ENCODE measurements at places on chromosomes 13 and 19.

GRCh38 chr19:8703223-8703622 lies 4.6 kb upstream of the ACTL9 start:
- no peak for DNase-seq

- peak; percentile 76 for DNase-seq
Observed at GRCh38 chr19:3250675-3251074, 26.2 kb downstream of the CELF5 start.

GRCh38 chr19:58367698-58368454 lies 5.3 kb upstream of the ZNF497 start:
- DNase-seq = no peak

DNA sequence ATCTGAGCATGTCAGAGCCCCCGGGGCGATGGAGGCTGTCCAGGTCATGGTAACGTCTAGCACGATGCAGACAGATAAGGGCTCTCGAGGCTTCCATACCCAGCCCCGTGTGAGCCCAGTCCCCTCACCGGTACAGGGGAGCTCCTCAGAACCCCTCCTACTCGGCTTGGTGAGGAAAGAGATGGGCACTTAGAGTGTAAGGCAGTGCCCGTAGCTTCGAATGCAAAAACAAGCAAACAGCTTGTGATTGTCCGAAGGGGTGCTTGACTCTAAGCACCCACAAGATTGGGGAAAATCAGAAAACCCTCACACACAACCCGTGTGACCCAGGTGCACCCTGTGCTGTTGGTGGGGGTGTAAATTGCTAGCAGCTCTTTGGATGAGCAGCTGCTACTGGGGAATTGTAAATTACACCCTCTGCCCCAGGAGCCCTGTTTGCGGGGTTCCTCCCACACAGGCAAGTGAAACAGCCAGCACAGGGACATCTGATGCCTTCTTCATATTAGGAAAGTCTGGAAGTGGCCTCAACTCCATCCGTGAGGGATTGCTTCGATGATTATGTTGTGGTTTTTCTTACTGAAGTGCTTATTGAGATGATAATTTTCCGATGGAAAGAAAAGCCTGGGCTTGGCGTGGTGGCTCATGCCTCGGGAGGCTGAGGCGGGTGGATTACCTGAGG lies 918 bp upstream of the PSPN start:
- DNase-seq = no peak

GRCh38 chr19:41219924-41220567 lies 1.0 kb downstream of the AXL start:
- no peak for DNase-seq

DNA sequence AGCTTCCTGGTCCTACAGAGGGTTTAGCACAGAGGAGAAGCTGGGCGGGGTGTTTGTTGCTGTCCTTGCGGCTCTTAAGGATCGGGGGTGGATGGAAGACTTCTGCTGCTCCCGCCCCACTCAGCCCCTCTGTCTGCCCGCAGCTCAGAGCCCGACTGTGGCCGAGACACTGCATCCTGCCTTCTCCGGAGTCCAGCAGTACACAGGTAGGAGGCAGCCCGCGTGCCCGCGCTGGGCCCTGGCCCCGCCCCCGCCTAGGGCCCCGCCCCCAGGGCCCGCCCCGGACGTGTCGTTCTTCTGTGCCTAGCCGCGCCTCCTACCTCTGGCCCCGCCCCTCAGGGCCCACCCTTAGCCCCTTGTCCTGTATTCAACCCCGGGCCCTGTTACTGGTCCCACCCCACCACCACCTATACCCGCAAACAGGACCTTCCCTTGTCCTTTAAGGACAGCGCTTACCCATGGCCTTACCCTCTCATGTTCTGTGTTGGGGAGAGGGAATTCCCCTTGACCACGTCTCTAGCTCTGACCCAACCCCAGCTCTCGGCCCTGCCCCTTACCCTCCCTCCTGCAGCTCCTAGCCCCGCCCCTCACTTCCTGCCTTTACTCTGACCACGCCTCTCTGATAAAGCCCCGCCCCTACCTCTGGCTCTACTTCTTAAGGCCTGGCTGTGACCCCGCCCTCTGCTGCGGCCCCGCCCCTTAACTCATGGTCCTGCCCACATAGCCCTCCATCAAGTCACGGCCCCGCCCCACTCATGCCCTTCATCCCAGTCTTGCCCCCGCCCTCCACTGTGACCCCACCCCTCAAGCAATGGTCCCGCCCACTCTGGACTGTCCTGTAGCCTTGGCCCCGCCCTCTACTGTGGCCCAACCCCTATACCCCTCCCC lies 60.5 kb downstream of the CELF5 start:
- DNase-seq = peak; percentile 89

DNA sequence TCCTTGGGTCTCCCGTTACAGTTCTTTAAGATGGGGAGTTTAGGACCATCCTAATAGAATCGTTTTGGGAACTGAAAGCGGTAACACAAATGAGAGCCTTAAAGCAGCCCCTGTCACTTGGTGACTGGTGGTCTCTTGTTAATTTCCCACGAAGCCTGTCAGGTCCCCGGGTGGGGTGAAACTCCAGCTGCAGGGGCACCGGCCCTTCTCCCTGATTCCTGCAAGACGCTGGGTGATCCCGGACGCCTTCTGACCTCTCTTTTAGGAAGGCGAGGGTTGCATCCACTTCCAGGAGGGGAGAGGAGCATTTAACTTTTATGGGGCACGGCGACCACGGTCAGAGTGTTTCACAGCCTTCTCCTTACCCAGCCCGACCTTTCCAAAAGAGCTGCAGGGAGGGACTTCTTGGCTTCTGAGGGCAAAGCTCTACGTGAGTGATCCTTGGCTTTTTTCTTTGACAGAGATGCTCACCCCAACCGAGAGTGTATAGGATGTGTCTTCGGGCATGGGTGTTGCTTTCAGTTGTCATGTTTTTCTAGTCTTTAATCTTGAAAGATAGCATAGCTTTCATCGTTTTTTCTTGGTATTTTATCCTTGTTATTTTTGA lies 688 bp downstream of the ZNF225 start:
- peak; percentile 60 for DNase-seq

DNA sequence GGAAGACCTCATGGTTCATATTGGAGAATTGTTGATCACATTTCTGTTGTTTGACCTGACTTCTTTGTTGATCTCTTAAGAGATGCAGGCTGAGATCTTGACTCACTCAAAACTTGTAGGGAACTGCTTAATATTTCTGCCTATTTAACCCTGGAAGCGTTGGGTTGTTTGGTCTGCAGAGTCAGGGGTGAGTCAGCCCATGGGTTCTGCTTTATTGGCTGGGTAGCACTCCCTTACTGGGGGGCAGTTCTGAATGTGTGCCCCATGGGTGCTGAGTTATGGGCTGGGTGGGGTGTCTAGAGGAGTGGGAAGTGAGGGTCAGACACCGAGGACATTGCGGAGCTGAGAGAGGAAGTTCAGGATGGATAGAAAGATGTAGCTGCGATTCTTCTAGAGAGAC lies 87.9 kb downstream of the LRCH1 start:
- no peak for DNase-seq

GRCh38 chr13:26707122-26708006 lies 53.2 kb downstream of the GPR12 start:
- DNase-seq = peak; percentile 68

DNA sequence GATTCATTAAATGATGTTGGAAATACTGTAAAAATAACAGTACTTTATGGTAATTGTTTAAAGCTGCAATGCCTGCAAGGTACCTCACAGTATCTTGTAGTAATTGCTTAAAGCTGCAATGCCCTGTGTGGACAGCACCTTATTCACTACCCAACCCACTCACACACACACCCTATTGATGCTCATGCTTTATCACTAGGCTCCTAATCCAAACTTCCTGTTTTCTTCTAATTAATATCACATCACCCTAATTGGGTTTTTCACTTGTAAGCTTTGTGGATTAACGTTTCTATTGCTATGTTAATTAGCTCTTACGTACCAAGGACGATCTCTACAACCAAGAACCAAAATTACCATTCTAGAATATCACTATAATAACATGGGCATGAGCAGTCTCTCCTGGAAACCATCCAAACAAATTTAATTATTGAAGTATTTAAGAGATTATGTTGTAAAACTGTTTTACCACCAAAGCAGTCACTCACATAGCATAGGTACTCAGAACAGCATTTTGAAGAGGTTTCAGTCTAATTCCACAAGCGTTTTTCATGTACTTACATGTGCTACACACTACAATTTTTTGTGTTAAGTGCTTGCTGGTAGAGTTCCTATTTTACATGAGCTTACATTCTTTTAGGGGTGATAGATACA lies 303.8 kb downstream of the PCDH9 start:
- DNase-seq = no peak

DNA sequence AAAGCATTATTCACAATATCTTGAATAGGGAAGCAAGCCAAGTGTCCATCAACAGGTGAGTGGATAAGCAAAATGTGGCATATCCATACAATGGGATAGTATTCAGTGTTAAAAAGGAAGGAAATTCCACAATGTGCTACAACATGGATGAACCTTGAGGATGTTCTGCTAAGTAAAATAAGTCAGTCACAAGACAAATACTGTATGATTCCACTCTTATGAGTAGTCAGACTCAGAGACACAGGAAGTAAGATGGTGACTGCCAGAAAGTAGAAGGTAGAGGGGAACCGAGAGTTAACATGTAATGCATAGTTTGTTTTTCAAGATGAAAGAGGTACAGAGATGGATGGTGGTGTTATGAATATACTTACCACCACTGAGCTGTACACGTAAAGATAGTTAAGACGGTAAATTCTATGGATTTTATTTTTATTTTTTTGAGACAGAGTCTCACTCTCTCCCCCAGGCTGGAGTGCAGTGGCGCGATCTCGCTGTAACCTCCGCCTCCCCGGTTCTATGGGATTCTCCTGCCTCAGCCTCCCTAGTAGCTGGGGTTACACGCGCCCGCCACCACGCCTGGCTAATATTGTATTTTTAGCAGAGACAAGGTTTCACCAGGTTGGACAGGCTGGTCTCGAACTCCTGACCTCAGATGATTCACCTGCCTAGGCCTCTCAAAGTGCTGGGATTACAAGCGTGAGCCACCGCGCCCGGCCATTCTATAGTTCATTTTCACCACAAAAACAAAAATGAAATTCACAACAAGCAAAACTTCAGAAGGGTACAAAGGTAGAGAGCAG lies 1.0 kb upstream of the CHAMP1 start:
- DNase-seq = peak; percentile 67

DNA sequence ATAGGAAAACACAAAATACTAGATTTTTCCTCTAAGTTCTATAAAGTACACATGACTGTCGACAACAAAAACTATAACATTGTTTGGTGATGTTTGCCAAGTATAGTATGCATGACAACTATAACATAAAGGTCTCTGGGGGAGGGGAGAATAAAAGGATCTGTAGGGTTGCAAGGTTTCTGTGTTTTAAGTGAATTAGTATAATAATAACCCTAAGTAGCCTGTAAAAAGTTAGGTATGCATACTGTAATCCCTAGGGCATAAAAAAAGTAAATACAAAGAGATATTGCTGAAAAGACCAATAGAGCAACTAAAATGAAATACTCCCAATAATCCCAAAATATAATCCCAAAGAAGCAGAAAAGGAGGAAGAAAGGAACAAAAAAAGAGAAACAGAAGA lies 14.6 kb downstream of the MYCBP2 start:
- no peak for DNase-seq

DNA sequence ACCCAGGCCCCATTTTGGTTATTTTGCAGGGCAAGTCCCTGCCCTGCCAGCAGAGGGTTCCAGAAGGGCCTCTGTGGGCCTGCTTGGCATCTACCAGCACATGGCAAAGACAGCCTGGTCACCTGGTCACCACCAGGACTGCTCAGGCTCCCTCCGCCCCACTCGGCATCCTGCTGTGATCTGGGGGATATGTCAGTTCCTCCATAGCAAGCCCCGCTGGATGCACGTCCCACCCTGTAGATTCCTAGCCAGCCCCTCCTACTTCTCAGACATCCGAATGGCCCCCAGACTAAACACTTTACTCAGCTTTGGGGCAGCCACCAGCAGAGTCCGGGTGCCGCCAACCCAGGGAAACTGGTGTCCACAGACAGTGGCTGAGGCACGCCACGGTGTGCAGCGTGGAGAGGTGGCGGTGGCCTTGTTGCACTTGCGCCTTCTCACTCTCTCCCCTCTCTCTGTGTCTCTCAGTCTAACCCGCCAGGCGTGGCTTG lies 31.8 kb upstream of the USE1 start:
- DNase-seq = peak; percentile 75

GRCh38 chr19:17304386-17305215 lies 1.1 kb upstream of the MRPL34 start:
- no peak for DNase-seq

- DNase-seq = no peak
Observed at GRCh38 chr13:47046706-47047105, 149.9 kb upstream of the HTR2A start.

GRCh38 chr13:79912403-79912802 lies 428.5 kb downstream of the SPRY2 start:
- no peak for DNase-seq

DNA sequence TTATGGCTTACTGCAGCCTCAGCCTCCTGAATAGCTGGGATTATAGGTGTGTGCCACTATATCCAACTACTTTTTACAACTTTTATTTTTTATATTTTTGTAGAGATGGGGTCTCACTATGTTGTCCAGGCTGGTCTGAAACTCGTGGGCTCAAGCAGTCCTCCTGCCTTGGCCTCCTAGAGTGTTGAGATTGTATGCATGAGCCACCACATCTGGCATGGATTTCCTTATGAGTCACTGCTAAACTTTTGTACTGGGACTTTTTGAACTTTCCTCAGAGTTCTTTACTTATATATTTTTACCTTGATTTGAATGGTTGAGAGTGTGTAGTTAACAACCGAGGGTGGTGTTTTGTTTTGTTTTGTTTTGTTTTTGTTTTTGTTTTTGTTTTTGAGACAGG lies 33.4 kb downstream of the DNAJC3 start:
- DNase-seq = no peak

DNA sequence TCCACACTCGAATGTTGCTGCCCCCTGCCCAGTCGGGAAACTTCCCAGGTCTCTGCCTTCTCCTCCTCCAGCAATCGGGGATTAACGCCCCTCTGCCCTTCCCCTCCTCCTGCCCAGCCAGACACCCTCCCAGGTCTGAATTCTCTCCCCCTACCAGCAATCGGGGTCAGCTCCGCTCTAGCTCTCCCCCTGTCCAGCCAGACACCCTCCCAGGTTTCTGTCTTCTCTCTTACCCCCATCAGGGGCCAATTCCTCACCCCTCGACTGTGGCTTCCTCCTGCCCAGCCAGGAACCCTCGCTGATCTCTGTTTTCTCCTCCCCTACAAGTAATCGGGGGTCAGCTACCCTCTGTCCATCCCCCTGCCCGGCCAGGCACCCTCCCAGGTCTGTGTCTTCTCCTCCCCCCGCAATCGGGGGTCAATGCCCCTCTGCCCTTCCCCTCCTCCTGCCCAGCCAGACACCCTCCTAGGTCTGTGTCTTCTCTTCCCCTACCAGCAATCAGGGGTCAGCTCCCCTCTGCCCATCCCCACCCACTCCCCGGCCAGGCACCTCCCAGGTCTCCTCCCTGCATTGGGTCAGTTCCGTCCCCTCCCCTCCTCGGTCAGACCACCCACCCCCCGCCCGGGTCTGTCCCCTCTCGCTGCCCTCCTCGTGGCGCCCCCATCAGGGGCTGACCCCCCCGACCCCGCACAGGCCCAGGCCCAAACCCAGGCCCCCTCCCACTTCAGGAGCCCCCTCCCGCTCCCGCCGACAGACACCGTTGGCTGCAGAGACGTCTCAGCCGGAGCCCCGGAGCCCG lies 668 bp downstream of the ZFR2 start:
- DNase-seq = no peak
